Memory B cell (primary cell): ENCODE measurements at places on chromosomes 4 and X.

GRCh38 chrX:12443534-12444098, 305.3 kb downstream of the FRMPD4 start:
- no peak for DNase-seq

GRCh38 chrX:25300994-25301393, 285.2 kb upstream of the ARX start:
- DNase-seq, result no peak

DNA sequence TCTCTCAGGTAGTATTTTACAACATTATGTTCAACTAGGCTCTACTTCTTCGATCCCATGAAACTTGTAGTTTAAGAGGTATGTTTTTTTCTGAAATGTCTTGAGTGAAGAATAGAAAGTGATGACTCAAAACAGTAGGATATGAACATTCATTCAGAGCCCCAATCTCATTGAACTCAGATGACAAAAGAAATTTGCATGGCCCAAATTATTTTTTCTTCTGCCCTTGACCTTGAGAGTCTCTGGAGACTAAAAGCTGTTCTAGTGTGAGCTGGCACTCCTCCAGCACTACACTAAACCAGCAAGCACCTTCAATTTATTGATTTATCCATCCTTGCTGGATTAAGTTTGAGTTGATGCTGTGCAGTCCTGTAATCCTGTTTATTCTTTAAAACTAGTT, 4.0 kb downstream of the DCLK2 start:
- DNase-seq, result no peak

DNA sequence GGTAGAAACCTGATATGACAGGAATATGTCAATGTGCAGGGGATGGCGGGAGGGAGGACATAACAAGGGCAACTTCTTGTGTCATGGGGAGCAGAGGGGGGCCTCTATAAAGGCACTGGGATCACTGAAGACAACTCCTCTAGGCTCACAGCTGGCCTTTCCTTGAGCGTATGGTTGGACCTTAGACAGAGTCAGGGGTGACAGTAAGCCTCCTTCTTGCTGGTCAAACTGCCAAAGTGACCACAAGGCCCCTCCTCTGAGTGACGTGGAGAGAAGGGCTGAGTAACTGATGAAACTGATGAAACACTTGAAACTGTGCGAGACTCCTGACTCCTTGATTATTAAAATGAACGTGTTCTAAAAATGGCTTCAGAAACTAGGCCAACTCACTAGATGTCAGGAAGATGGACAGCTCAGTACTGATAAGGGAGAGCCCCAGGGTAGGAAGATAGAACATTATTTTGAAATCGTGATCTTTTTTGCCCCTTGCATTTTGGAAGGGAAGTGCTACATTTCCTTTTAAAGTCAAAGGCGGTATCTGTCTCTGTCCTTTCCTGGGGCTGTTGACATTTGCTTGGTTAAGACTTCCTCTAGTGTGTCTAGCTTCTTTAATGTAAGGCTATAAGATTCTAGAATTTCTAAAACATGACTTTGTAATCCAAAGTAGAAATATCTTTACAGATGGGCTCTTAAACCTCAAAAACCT, 1.6 kb downstream of the RAB33A start:
- DNase-seq, result no peak

DNA sequence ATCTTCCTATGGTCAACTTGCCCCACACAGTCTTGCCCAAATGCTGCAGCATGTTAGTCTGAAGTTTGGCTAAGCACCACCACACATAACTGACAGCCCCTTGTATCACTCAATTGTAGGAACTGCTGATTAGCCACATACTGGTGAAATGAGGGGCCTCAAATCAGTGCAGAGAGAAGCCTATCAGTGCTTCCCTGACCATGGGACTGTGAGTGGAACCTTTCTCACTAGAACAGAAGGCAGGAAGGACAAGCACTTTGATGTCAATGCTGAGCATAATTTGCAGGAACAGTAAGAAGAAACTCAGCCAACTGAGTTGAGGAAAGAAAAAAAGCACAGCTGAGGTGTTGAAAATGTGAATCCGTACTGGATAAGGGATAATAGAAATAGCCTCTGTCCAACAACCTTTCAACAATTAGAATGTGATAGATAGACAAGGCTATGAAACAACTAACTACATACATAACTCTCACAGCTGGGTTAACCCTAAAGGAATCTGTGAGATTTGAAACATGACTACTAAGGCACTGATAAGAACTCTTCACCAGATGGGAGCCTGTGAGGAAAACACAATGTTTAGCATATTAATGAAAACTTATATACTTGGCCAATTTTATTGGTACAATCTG, 136.6 kb upstream of the SH3RF1 start:
- DNase-seq, result no peak

DNA sequence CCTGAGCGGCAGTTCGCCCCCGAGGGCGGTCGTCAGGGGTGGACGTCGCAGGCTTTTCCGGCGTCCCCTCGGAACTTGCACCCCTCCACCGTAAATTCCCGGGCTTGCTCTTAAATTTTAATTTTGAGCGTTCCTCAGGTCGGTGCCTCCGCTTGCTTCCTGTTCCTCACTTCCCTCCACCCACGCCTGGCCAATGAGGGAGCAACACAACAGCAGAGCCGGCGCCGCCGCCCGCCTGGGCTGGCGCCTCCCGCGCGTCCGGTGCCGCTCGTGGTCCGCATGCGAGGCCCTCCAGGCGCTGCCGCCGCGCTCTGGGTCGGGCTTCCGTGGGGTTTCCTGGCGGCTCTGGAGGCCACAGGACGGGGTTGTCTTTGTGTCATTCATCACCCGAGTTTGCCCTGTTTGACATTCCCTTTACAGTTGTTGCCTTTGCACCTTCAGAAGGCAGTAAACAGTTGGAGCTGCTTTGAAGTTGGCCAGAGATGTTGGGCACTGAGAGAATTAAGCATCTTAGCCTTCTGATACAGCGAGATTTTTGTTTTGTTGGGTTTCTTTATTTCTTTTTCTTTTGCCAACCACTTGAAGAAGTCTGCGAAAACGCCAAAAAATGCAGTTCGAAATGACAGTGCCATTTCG, 692 bp downstream of the SPCS3 start:
- peak; percentile 78 for DNase-seq

DNA sequence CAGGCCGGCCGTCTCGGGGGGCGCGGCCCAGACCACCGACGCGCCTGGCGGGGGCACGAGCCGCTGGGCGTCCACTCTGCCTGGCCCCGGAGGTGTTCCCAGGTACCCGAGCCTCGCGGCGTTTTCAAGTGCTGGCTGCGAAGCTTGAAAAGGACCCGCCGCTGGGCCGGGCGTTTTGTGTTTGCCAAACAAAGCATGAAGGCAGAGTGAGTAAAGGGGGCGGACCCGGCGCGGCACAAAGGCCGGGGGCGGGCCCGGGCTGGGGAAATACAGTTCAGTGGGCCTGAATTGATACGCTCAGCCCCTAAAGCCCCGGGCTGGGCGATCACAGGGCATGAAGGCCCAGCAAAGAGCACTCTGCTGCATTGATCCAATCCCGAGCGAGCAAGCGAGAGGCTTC, 65.4 kb downstream of the SOX3 start:
- DNase-seq, result no peak

GRCh38 chrX:66728818-66729271, 90.0 kb upstream of the EDA2R start:
- DNase-seq, result peak; percentile 15

- DNase-seq, result no peak
Measured at GRCh38 chr4:87973283-87974169, 2.0 kb upstream of the SPP1 start.

DNA sequence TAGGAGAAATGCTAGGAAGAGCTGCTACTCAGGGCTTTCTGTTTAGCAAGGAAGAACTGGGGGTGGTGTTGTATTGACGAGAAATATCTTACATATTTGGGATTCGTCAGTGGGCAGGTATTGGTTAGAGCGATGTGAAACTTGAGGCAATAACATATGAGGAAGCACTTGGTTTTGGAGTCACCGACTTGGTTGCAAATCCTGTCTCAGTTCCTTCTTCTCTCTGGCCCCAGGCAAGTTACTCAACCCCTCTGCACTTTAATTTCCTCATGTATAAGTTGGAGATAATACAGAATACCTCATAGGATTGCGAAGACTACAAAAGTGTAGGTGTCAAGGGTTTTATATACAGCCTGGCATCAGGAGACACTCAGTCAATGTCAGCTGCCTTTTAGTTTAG, 34.1 kb downstream of the GPAT3 start:
- DNase-seq, result no peak

DNA sequence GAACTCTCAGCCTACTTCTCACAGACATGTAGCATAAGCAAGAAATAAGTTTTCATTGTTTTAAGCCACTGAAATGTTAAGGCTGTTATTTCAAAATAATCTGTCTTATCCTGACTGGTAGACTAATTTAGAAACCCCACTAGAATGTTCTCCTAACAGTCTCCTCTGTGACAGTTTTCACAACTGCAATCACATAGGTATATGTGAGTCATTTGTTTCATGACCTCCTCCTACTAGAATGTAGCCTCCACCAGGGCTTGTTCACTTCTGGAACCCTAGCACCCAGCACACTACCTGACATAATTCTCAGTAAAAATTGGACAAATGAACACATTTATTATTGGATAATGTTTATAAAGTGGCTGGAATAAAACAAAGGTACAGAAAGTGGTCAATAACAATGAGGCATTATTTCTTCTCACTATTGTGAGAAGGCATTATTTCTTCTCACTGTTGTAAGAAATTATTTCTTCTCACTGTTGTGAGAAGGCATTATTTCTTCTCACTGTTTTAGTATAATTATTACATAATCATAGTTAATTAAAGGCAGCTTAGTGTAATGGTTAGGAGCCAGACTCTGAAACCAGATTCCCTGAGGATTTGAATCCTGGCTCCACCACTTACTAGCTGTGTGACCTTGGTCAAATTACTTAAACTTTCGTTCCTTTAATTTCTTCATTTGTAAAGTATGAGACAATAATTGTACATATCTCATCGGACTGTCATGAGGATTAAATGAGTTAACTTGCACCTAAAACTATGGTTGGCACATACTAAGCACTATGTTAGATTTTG, 251.5 kb downstream of the RASL11B start:
- no peak for DNase-seq

GRCh38 chrX:108361316-108361715, 76.9 kb downstream of the COL4A6 start:
- no peak for DNase-seq

DNA sequence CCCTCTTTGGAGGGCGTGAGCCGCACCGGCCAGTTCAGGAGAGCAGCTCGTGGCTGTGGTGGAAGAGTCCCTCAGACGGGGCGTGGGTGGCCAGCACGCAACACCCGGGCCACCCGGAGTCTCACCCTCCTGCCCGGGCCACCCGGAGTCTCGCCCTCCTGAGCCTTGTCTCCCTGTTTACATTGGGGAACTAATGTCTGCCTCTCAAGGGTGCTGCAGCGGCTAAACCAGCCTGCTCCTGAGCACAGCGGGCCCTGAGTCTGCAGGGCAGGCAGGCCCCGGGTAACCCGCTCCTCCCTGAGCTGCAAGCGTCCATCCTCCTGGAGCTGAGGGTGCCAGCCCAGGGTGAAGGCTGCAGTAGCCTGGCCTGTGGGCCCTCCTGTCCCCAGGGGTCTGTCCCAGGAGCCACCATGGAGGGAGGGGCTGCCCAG, 3.0 kb downstream of the PDE6B start:
- no peak for DNase-seq

- DNase-seq, result no peak
Measured at GRCh38 chr4:151766691-151767090, 5.9 kb upstream of the GATB start.

DNA sequence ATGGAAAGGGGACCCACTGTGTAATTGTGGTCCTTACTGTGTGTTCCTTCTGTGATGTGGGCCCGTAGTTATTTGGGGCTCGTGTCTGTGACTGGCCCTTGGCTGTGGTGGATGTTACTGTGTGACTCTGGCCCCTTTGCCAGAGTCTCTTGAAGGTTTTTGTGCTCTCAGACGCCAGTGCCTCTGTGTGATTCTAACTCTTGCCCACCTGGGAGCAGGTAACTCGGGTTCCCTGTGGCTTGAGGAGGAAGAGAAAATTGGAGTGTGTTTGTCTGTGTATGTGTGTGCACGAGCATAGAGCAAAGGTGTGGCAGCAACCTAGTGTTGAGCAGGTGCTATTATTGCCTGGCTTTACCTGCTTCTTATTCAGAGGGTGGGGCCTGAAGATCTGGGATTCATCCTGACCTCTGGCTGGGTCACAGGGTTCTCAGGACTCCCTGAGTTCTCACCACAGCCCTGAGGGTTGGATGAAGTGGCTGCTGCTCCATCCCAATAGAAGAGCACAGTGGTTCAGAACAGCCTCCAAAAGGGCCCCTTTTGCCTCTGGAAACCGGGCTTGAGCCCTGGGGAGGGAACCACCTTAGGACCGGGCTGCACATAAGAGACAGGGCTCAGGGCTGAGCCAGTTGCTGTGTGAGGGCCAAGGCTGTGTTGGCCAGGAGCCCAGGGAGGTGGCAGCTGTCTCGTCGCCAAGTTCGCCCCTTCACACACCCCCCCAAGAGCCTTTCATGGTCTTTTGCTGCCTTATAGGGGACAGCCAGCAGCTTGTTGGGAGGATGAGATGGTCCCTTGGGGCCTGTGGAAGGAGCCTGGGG, 1.3 kb downstream of the RBM10 start:
- no peak for DNase-seq

- no peak for DNase-seq
Measured at GRCh38 chrX:152806035-152806434, 24.5 kb downstream of the CETN2 start.

GRCh38 chrX:124931958-124932357, 387.7 kb upstream of the TEX13C start:
- DNase-seq, result no peak
